Naive thymus-derived CD8-positive, alpha-beta T cell (primary cell): ENCODE measurements at places on chromosomes 16 and 17.

GRCh38 chr16:60181536-60181935 lies 1447.4 kb upstream of the GOT2 start:
- no peak for DNase-seq

- DNase-seq: no peak
These were observed 18.0 kb upstream of the DBNDD1 start for GRCh38 chr16:90037276-90037675.

GRCh38 chr17:37220607-37220953 lies 155.2 kb upstream of the C17orf78 start:
- DNase-seq: no peak

GRCh38 chr16:17228048-17228707 lies 242.6 kb downstream of the XYLT1 start:
- DNase-seq: no peak

- DNase-seq: no peak
These were observed 97.5 kb downstream of the CACNG3 start for GRCh38 chr16:24353622-24354021.

DNA sequence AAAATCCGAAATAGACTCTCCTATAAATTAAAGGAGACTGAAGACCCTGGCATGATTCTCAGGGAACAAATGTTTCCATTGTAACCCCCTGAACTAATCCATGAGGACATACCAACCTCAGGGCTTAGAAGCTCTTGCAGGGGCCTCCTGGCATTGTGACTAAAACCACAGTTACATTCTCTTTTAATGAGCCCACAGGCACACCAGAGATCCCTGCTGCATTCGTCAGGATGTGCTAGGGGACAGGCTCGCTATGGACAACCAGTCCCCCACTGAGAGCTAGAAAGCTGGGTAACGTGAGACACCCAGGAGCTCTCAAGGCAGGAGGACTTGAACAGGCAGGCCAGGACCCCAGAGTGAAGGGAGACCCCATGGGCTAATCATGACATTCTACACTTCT lies 140.6 kb upstream of the TNRC6C start:
- no peak for DNase-seq

- no peak for DNase-seq
These were observed 3.3 kb downstream of the ARL4D start for GRCh38 chr17:43402078-43402477.

- peak; percentile 20 for DNase-seq
These were observed 41.8 kb downstream of the IL4R start for GRCh38 chr16:27355610-27356009.

DNA sequence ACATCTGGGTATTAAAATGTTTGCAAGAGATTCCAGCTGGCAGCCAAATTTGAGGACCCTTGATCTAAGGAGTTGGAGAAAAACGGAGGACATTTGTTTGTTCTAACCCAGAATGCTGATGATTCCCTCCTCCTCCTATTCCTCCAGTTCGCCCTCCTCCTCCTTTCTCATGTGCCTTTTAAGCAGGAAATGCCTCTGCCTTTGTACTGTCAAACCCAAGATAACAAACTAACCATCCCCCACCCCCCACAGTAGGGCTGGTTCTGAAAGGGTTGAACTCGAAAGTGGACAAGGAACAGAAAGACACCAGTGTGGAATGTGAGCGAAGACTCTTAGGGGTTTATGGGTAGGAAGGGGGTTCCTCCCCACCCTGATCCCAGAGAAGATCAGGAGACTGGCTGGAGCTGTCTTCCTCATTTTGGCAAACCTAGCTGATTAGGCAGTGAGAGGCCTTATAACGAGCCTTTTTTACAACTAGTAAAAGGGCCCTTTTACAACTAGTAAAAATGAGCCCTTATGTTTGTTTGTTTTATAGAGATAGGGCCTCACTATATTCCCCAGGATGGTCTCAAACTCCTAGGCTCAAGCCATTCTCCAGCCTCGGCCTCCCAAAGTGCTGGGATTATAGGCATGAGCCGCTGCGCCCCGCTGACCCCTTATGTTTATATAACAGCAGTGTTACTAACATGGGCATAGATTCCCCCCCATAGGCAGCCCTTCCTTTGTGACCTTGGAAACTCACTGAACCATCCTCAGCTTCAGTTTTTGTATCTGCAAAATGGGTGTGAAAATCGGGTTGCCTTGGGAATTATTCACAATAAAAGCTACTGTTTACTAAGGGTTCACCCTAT lies 975 bp downstream of the CHD9 start:
- DNase-seq: no peak

- DNase-seq: peak; percentile 47
These were observed 1.3 kb upstream of the ACTG1 start for GRCh38 chr17:81513753-81514488.

DNA sequence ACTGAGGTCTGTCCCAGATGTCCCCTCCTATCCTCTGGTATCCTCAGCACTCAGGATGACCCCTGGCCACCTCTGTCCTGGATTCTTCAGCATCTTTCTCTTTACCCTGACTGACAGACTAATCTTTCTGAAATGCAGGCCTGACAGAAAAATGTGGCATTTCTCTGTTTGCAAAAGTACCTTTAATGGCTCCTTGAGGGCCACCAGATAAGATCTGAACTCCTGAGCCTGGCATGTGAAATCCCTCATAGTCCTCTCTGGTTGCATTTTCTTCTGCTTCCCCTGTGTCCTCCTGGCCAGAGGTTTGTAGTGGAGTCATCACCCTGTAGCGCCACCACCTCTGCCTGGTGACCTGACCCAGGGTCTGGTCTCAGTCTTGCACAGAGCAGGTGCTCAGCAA lies 2.0 kb upstream of the ELMO3 start:
- DNase-seq: no peak

DNA sequence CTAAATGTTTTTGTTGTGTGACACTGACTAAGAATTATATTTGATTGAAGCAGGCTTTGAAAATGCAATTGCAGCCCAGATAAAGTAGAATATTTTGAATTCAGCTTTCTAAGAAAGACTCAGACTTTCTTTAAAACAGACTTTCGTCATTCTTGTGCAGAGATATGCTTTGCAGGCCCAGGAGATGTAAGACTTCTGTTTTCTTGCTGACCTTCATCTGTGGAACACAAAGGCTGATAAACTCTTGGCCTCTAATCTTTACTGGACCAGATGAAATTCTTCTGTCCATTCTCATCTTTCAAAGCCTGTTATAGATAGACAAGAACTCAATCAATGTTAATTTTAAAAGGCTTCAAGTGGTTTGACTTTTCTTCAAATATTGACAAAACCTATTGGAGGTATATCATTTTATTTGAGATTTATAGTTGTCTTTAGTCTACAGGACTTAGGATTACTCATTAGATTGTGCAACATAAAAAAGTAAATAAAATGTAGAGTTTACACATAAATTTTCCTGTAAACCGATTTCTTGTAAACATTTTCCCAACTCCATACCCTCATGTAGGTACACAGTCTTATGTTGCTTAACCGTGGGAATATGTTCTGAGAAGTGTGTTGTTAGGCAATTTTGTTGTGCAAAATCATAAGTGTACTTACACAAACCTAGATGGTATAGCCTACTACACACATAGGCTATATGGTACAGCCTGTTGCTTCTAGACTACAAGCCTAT lies 94.2 kb downstream of the MAP2K4 start:
- DNase-seq: no peak
